CD4-positive, alpha-beta T cell treated with Interleukin-21 for 1 hour (primary cell): ENCODE measurements at places on chromosomes 6 and 20.

GRCh38 chr6:104705095-104705707 is 154.5 kb downstream of the HACE1 start:
- peak; percentile 54 for DNase-seq

- peak; percentile 16 for DNase-seq
Measured at GRCh38 chr20:13105864-13106457, 97.2 kb downstream of the SPTLC3 start.

GRCh38 chr20:63121749-63122405 is 94.1 kb downstream of the YTHDF1 start:
- no peak for DNase-seq

DNA sequence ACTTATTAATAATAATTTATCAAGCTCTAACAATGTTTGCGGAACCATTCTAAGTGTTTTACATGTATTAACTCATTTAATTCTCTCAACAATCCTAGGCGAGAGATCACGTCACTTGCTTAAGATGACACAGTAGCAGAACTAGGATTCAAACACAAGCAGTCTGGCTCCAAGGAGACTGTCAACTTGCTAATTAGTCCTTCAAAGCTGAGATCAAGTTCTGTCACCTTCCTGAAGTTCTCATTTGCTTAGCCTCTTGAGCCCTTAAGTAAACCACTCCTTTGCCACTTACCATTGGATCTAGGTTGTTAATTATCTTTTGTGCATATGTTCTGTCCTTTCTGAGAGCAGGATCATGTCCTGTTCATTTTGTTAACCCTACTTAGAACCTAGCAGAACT is 14.1 kb downstream of the FKBP5 start:
- no peak for DNase-seq

GRCh38 chr6:143183666-143184065 is 123.0 kb downstream of the AIG1 start:
- DNase-seq, result no peak

DNA sequence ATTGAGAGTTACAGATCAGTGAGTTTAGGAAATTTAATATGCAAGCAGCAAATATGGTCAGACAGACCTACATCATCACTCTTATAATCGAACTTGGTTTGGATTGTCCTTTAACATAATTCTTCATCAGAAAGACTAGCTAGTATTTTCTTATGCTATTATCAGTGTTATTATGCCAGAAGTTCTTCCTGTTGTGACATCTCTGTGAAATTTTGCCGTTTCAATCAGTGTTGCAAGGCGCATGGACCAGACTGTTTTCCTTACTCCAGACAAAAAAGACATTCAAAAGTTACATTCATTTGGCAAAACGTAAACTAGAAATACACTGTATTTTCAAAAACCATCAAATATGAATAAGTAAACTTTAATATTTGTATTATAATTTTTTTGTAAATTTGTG is 5.7 kb upstream of the TENT5A start:
- DNase-seq, result no peak

DNA sequence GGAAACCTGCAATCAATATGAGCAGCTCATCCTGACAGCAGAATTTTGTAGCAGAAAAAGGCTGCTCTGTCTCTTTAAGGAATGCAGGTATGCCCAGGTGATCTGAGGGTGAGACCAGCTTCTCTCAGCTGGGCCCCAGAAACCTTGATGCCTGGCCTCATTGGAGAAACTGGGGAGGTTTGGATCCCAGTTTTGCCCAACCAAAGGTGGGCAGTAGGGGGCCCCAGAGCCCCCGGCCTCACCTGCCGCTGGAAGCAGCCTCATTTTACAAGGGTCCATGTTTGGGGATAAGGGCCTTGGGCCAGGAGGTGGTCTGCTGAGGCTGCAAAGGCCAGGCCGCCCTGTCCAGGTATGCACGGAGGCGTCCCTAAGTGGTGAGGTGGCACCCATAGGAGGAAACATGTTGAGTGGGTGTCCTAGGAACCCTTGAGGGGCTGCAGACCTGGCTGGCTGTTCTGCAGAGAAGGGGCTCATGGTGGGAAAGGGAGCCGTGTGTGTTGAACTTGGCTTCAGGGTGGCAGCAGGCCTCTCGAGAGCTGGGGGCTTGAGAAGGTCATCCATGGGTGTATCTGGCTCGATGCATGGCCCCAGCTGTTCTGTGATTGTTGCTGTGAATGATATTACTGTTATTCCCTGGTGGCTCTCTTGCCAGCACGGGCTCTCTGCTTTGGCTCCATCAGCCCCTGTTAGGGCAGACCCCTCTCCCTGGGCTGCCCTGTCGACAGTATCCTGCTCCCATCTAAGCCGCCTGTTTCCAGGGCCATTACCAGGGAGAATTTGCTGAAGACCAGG is 208.4 kb downstream of the CDH4 start:
- no peak for DNase-seq

GRCh38 chr6:87828044-87828443 is 126.0 kb upstream of the AKIRIN2 start:
- DNase-seq, result no peak

DNA sequence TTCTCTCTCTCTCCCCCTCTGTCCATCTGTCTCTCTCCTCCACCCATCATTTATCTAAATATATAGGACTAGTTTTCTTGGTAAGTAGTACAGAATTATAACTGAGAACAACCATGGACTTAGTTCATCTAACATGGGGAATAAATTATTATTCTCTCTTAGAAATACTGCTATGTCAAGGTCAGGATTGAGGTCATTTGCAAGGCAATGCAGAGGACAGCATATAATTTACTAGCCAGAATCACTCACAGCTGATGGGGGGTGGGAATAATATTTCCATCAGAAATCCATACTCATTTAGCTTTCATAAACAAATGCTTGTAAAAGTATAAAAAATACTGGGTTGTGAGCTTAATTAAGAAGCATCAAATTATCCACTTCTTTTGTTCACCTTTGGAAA is 553.9 kb upstream of the POU3F2 start:
- DNase-seq, result no peak

GRCh38 chr6:5139828-5140771 is 55.0 kb downstream of the PPP1R3G start:
- no peak for DNase-seq

GRCh38 chr6:2102316-2102883 is 143.0 kb downstream of the GMDS start:
- DNase-seq, result no peak

GRCh38 chr6:21589352-21590345 is 3.9 kb upstream of the SOX4 start:
- peak; percentile 72 for DNase-seq

GRCh38 chr20:37926612-37927011 is 23.7 kb downstream of the VSTM2L start:
- DNase-seq, result no peak

DNA sequence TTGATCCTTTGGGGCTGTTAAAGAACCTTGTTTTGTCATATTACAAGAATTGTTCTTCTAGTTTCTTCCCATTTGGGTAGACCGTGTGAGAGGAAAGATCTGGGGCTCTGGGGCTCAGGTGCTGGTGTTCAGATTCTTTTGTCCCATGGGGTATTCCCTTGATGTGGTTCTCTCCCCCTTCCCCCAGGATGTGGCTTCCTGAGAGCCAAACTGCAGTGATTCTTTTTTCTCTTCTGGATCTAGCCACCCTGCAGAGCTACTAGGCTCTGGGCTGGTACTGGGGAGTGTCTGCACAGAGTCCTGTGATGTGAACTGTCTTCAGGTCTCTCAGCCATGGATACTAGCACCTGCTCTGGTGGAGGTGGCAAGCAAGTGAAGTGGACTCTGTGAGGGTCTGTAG is 480.5 kb upstream of the MAN1A1 start:
- no peak for DNase-seq

DNA sequence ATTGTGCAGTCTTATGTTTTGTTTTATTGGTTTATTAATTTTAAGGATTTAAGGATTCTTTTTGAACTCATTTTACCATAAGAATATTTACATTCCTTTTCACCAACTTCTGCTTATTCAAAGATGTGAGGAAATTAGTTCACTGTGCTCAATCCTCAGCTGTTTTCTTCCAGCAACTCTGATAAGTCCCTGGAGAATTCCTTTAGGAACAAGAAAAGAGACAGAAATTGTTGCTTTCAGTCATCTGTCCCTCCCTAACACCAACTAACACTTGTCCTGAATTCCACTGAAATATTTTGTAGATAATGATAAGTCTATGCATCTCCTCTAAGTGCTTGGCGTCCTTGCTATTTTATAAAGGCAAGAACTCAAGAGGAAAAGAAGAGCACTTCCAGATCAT is 334.8 kb upstream of the MARCKS start:
- no peak for DNase-seq

GRCh38 chr6:18506382-18507017 is 119.3 kb downstream of the RNF144B start:
- no peak for DNase-seq

GRCh38 chr20:55626716-55627115 is 378.6 kb downstream of the CBLN4 start:
- DNase-seq, result no peak

DNA sequence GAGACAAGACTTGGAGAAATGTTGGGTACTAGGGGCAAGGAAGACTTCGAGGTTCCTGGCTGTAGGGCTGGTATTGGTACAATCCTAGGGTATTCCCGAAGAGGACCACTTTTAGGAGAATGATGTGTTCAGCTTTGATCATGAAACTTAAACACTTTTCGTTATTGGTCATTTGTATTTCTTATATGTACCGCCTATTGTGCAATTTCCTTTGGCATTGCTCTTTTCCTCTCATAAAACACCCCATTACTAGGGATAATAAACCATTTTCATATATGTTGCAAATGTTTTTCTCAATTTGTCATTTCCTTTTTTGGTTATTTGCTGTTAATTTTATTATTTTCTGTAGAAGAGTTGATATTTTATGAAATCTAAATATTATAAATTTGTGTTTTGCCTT is 18.9 kb upstream of the ARFGEF3 start:
- no peak for DNase-seq

DNA sequence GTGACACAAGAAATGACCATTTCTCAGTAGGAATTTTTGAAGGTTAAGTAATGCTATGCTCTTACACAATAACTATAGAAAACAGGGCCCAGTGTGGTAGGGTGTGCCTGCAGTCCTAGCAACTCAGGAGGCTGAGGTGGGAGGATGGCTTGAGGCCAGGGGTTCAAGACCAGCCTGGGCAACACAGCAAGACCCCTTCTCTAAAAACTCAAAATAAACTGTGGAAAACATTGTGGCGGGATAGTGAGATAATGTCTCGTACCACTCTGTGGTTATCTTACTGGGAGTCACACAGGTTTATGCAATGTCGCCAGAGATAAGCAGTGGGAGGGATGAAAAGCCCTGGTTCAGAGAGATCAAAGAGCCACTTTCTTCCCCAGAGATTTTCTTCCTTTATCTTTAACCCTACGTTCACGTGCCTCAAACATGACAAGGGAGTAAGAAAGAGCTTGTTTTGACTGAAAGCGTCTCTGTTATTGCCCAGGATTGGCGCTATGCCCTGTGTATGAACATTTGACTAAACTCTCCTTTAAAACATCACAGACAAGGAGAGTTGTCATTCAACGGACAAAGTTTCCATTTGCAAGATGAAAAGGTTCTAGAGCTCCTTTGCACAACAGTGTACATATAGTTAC is 13.9 kb downstream of the GCM1 start:
- no peak for DNase-seq

- no peak for DNase-seq
Measured at GRCh38 chr20:47306755-47307370, 49.6 kb downstream of the ZMYND8 start.

DNA sequence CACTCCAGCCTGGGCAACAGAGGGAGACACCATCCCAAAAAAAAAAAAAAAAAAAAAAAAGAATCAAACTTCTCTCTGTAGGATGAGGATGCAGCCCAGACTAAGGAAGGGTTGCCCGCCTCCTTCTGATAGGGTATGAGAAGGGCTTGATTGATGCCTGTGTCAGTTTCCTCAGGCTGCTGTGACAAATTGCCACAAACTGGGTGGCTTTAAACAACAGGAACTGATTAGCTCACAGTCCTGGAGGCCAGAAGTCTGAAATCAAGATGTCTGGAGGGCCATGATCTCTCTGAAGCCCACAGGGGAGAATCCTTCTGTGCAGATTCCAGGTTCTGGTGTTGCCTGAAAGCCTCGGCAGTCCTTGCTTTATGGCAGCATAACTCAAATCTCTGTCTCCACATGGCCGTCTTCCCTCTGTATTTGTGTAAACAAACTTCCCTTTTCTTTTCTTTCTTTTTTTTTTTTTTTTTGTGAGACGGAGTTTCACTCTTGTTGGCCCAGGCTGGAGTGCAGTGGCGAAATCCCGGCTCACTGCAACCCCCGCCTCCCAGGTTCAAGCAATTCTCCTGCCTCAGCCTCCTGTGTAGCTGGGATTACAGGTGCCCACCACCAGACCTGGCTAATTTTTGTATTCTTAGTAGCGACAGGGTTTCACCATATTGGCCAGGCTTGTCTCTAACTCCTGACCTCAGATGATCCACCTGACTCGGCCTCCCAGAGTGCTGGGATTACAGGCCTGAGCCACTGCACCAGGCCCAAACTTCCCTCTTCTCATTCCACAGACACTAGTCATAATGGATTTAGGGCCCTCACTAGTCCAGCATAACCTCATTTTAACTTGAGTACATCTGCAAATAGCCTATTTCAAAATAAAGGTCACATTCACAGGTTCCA is 11.2 kb upstream of the CDK19 start:
- DNase-seq, result no peak

DNA sequence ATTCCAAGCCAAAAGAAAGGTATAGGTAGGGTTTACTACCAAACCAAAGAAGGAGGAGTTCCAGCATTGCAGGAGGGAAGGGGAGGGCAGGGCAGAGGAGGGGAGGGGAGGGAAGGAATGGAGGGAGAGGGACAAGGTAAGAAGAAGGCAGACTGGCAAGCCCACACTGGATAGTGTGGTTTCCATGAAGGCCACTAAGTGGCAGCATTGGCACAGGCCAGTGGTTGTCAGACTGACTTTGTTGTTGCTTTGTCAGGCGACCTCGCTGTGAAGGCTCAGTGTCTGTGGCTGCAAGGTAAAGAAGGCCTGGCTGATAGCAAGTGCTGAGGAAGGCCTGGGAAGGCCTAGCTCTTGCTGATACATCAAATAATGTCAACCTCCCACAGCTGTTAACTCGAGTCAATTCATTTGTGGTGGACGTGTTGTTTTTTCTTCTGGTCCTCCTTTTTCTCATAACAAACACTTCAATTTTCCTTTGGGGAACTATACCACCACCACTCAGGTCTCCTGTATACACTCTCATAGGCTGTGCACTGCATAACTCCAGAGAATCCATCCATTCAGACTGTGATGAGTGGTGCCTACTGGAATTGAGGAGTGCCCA is 7.7 kb upstream of the ZNF334 start:
- peak; percentile 54 for DNase-seq
